WTC11 (cell line): ENCODE measurements at places on chromosomes 5 and 9.

GRCh38 chr9:28363151-28363562 is 789.9 kb upstream of the C9orf72 start:
- DNase-seq, result no peak

- DNase-seq, result no peak
Observed at GRCh38 chr5:147750065-147750464, 32.5 kb downstream of the JAKMIP2 start.

DNA sequence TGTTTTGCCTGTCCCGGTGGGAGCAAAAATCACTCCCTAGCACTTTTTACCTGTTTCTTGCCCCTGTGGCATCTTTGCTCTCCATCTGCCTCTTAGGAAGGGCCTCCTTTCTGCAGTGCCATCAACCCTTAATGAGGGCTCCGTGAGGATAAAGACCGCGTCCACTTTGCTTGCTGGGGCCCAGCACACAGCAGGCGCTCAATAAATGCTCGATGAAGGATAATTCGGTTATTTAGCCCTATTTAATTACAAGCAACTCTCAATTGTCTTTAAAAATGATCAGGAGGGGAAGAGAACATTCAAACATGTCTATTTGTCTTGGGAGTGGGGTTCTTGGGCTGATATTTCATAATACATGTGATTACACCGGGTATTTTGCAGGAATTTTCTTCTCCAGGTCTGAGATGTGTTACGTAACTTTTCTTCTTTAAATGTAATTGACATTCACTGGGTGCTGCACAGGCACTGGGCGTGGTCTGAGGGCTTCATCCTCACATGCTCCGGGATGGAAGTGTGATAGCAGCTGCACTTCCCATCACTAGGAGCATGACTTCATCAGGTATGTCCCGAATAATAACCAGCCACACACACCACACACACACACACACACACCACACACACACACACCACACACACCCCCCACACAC is 19.8 kb upstream of the NTNG2 start:
- DNase-seq, result no peak

GRCh38 chr5:165630261-165630778 is 2124.9 kb downstream of the MAT2B start:
- peak; percentile 59 for DNase-seq

DNA sequence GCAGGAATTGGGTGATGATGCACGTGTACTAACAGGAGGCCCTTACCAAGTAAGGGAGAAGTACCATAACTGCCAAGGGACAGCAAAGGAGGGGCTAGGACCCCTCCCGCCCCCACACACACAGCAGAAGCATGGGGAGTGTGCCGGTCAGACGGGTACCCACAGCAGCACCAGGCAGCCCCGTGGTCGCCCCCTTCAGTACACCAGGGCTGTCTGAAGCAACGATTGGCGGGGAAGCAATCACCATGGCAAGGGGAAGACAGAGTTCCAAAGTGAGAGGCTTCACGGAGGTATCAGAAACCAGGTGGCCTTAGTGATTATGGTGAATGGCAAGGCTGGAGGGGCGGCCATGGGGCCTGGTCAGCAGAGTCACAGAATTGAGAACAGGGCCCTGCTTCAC is 72.2 kb downstream of the CAMSAP1 start:
- no peak for DNase-seq

DNA sequence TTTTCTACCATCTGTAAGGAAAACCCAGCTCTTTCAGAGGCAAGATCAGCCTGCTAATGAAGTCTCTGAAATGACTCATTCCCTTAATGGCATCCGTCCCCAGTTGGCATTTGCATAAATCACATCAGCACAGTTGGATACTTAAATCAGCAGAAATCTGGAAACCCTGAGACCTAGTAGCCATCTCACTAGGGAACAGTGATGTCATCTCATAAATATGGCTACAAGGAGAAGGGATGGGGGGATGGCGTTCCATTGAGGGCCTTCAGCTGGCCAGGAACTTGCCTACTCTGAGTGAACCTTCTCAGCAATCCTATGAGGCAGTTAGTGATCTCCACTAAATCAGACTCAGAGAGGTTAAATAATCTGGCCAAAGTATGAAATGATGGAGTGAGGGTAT is 81.8 kb downstream of the CMYA5 start:
- DNase-seq, result no peak

- DNase-seq, result no peak
Observed at GRCh38 chr5:66039296-66039695, 104.8 kb upstream of the SREK1 start.

- no peak for DNase-seq
Observed at GRCh38 chr9:26205261-26205660, 527.0 kb upstream of the TUSC1 start.

GRCh38 chr9:8183618-8184017 is 384.0 kb upstream of the DMAC1 start:
- DNase-seq, result no peak

DNA sequence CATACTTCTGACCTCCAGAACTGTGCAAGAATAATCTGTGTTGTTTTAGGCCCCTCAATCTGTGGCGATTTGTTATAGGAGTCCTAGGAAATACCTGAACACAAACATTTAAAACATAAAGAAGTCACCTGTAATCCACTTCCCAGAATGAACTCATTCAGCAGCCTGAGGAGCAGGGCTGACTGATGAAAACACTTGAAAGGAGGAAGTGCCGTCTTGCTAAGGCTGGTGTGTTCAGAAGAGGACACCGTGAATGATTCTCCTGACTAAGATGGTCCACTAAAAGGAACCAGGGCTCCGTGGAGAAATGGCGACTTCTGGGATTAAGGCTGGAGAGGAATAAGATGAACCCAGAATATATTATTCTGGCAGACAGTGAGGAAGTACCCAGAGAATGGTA is 18.7 kb upstream of the MARCHF6 start:
- DNase-seq, result no peak

DNA sequence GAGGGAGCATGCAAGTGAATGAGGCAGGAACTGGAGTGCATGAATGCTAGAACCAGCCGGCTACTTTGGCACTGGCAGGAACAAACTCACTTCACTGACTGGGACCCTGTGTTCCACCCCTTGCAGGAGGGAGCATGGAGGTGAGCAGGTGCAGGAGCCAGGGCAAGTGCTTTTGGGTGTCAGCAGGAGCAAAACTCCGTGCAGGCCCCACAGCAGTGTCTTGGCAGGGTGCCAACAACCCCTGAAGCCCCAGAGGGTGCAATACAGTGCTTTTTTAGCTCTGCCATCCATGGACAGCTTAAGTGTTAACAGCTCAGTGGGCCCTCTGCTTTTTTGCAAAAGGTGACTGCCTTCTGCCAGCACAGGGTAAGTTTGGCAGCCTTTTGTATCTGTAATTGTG is 245.8 kb upstream of the PCSK5 start:
- DNase-seq, result no peak

DNA sequence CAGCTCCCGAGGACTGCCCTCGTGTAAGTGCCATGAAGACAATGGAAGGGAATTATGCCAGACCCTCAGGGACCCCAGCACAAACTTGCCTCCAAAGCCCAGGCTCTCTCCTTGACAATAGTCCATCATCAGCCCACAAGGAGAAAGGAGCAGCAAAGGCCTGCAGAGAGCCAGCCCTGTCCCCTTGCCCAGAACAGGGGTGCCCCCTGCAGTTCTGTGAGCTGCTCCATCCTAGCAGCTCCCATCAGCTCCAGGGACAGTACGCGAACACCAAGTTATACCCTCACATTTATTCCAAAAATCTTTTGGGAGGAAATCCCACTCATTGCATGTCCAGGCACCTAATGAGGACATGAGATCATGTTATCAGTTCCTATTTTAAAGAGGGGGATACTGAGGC is 11.1 kb downstream of the BARX1 start:
- DNase-seq, result no peak

- DNase-seq, result no peak
Observed at GRCh38 chr5:97752871-97753270, 569.8 kb upstream of the RIOK2 start.

GRCh38 chr5:15502208-15502607 is 2.2 kb downstream of the FBXL7 start:
- DNase-seq, result no peak

GRCh38 chr9:86202338-86202882 is 57.0 kb downstream of the C9orf153 start:
- DNase-seq, result peak; percentile 19

DNA sequence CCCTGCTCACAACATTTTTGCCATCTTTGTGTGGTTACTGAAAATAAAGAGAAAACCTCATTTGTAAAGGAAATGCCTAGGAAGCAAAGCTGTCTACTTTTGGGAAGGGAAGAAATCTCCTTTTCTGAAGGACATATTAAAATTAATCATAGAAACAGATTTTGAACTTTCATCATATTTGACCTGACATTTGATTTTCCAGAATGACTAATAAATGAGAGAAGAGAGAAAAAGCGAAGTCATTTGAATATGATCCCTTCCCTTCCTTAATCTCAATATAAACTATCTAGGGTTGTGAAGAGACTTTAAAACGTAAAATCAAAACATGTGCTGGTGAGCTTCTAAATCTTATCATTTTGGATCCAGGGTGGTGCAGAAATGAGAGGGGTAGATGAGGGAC is 66.3 kb downstream of the FEM1C start:
- no peak for DNase-seq

DNA sequence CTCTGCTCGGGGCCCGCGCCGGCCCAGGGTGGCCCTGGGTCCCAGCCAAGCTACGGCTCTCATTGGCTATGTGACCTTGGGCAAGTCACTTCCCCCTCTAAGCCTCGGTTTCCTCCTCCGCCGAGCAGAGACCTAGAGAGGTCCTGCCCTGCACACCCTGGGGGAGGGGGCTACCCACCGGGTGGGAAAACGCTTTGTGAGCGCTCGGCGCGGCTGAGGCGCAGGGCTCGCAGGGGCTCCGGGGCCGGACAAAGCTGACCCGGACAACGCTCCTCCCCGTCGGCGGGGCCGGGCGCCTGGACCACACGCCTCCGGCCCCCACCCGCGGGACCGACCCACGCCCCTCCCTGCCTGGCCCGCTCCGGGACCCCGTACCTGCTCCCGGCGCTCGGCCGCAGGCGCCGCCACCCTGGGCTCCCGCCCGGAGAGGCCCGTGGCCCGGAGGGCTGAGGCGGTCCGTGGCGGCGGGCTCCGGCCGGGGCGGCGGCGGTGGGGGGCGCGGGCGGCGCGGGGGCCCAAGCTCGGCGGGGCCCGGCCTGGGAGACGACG is 85.7 kb upstream of the MELK start:
- peak; percentile 54 for DNase-seq

GRCh38 chr5:132909702-132910101 is 36.2 kb downstream of the LEAP2 start:
- no peak for DNase-seq

GRCh38 chr5:5634817-5635216 is 212.3 kb downstream of the ICE1 start:
- no peak for DNase-seq

DNA sequence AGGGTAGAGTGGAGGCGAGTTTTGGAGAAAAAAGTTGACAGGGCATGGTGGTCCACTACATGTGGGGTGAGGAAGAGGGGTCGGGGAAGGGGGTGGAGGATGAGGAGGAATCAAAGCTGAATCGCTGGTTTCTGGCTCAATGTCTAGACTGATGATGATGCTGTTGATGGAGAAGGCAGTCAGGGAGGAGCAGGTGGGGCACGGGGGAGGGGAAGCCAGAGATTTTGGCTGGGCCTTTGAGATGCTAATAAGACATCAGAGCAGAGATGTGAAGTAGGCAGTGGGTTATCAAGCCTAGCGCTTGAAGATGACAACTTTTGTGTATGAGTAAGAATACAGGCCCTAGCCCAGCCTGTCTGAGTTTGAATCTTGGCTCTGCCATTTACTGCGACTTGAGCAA is 32.4 kb upstream of the TTC23L start:
- DNase-seq, result peak; percentile 40

GRCh38 chr9:126499911-126500599 is 113.7 kb upstream of the LMX1B start:
- DNase-seq, result peak; percentile 36

DNA sequence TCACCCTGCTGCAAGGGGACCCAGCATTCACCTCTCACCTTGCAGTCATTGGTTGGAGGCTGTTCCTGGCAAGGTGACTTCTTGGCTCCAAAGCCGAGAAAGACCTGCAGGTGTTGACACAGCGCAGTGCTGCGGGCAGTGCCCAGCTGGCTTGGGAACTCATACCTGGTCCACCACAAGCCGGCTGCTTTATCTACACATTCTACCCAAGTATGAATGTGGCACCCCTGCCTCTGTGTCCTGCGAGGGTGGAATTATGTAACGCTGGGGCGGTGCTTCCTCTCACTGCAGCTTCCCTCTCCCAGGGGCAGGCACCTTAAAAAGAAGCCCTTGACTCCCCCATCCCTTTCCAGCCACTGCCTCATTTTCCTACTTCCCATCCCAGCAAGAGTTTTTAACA is 2.5 kb upstream of the ZMYND19 start:
- DNase-seq, result no peak

DNA sequence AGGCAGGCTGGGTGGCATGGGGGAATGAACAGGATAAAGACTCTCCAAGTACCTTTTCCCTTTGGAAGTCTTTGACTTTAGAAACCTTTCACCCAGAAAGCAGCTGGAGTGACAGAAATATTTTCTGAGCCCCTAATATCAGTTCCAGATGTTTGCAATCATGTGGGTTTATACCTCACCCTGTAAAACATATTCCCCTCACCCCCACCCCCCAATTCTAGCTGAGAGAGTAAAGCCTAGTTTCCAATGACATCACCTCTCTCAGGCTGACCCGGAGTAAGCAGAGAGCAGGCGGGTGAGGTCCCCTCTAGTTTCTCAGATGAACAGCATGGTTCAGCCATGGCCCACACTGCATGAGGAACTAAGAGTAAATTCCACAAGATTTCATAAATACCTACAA is 82.9 kb upstream of the TRIM32 start:
- DNase-seq, result no peak

GRCh38 chr5:110104060-110104725 is 414.5 kb downstream of the MAN2A1 start:
- DNase-seq, result no peak

GRCh38 chr5:37554405-37554739 is 175.3 kb downstream of the WDR70 start:
- no peak for DNase-seq

DNA sequence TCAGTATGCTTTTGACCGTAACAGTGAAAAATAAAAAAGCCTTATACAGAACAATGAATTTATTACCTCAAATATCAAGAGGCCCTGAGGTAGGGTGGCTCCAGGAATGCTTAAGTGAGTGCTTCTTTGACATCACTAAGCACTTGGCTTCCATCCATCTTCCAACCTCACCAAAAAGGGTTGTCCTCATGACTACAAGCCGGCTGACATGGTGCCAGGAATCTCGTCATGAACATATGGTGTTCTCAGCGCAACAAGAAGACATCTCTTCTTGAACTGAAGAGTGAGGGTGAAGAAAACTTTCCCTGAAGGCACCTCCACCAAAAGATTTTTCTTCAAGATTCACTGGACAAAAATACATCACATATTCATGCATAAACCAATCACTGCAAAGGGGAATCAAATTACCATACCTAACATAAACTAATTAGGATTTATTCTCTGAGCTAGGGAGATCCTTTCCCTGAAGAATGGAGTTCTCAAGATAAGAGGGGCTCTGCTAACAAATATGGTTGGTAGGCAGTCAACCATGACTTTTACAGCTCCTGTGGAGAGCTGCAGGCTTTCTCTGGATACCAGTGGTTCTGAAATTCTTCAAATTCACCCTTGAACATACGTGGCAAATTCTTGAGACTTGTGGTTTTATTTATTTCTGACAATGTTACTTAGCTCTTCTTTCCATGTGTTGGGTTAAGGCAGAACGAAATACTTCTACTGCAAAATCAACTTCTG is 49.5 kb downstream of the AGXT2 start:
- no peak for DNase-seq

- no peak for DNase-seq
Observed at GRCh38 chr9:131651599-131651998, 88.3 kb downstream of the RAPGEF1 start.

- DNase-seq, result no peak
Observed at GRCh38 chr9:121620325-121620673, 31.1 kb upstream of the DAB2IP start.

GRCh38 chr9:12368569-12368968 is 324.6 kb upstream of the TYRP1 start:
- no peak for DNase-seq
